Stimulated activated CD4-positive, alpha-beta T cell treated with anti-CD3 and anti-CD28 coated beads, TNF-alpha, amount 100 ng/mL, for 1 hour (primary cell): ENCODE measurements at places on chromosomes 1 and 21.

DNA sequence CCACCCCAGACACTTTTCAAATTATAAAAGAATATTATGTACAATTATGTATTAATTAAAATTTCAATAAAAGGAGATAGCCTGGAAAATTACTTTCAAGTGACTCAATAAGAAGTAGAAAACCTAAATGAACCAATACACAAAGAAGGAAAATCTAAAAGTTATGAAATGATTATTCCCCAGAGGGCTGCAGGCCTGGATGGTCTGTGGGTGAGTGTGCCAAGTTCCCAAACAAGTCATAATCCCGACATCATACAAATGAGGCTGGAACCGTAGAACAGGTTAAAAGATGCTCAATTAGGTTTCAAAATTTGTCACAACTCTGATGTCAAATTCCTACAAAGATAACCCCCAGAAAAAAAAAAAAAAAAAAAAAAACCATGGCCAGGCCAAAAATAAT lies 12.7 kb downstream of the SPATC1L start:
- no peak for DNase-seq

DNA sequence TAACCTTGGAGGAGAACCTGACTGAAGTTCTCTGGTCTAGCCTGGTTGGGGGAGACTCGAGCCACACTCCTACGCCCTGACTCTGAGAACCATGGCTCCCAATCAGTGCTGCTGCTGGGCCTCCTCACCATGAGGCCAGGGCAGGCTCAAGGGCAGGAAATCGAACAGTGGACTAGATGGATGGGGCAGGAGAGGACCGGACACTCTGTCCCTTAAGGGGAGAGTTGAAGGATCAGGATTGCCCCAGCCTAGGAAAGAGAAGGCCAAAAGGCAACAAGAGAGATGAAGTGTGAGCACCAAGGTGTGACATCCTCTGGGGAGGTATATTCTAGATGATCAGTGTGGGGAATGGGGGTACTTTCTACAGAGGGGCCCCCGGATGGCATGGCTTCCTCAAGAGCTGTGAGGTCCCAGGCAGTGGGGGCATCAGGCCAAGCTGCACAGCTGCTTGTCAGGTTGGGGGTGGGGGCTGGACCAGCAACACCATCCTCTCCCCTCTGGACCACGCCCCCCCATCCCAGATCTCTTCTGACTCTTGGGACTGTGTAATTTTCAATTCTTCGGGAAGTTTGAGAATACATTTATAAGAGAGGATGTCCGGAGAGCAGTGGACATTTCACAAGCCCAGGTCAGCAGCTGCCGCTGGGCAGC lies 34.0 kb downstream of the MX1 start:
- DNase-seq, result no peak

- no peak for DNase-seq
Measured at GRCh38 chr1:112388436-112388835, 7.6 kb upstream of the CTTNBP2NL start.

DNA sequence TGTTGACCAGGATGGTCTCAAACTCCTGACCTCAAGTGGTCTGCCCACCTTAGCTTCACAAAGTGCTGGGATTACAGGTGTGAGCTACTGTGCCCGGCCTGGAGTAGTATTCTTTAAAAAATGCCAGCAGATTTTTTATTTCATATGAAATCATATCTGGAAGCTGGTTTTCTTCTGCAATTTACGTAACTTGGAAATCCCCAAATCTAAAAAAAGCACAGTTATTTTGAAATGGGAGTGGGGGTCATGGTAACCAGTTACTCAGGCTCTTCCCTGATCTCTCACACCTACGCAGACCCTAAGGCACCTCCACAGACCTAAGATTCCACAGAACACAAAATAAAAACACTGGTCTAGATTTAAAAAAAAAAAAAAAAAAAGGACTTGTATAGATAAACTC lies 219.8 kb downstream of the DAB1 start:
- DNase-seq, result no peak

- DNase-seq, result no peak
Measured at GRCh38 chr1:30277415-30277814, 446.0 kb downstream of the MATN1 start.

GRCh38 chr1:213060836-213061235 lies 9.8 kb downstream of the RPS6KC1 start:
- no peak for DNase-seq

- no peak for DNase-seq
Measured at GRCh38 chr1:91672601-91673161, 172.0 kb downstream of the CDC7 start.

GRCh38 chr1:183912265-183912886 lies 107.5 kb downstream of the RGL1 start:
- DNase-seq, result no peak
